GM23248 (cell line): ENCODE measurements at places on chromosomes 7 and 10.

DNA sequence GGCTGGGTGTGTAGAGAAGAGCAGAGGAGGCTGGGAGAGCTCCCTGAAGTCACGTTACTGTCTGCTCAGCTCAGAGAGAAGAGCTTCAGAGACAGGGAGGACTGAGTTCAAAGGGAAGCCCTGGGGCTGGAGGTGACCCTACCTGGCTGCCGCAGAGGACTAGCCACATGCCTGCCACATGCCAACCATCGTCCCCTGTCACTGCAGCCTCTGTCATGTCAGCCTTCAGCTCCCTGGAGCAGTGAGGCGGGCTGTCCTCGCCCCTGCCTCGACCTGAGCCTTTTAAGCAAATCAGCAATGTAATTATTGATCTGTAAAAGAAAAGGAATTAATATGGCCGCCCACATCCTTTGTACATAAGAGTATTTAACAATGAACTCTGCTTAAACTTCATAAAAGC is 89.3 kb upstream of the RET start:
- no peak for DNase-seq

DNA sequence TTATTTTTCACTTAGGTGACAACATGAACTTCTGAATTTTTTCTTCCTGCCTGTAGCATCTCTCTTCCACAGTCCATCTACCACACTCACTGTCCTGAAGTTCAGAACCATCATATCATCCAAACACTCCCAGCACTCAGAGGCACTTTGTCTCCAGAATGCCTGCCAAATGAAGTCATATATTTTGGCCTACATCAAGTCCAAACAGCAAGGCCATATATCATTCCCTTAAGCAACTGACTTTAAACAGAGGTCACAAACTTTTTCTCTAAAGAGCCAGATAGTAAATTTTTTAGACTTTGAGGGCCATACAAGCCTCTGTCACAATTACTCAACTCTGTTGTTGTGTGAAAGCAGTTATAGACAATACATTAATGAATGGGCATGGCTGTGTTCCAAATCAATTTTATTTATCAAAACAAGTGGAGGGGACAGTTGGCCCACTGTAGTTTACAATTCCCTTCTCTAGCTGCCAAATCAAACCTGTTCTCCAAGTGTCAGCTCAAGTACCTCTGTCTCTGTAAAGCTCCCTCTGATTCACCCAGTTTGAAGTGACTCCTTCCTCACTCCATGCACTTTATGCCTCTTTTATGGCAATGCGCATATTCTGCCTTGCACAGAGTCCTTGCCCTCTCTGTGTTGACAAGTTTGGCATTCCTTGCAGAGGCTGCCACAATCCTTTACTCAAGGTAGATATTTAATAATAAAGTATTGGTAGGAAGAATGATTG is 305.7 kb downstream of the FZD1 start:
- DNase-seq, result peak; percentile 39

DNA sequence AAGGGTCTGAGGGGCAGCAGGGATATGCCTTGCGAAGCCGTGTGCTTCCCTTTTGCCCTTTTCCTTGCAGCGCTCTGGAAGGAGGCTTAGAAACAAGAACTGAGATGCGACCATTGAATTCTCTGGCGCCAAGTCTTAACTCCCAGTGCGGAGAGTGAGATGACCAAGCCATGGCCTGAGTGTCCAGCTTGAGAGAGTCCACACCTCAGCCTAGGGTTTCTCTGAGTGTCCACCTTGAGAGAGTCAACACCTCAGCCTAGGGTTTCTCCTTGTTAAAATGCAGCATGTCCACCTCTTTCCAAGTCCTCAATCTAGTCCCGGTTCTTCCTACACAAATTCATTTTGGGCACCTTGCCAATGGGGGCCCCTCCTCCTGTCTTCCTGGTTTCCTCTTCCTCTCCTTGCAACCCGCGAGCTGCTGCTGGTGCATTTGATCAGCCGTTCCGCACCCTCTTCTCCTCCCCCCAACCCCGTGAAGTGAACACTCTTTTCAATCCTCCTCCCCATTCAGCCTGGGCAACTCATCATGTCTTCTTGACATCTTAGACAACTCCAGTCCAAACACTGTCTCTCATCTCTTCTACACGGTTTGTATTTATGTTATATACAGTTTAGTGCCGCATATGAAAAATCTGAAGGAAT is 178.2 kb upstream of the PITRM1 start:
- DNase-seq, result no peak

DNA sequence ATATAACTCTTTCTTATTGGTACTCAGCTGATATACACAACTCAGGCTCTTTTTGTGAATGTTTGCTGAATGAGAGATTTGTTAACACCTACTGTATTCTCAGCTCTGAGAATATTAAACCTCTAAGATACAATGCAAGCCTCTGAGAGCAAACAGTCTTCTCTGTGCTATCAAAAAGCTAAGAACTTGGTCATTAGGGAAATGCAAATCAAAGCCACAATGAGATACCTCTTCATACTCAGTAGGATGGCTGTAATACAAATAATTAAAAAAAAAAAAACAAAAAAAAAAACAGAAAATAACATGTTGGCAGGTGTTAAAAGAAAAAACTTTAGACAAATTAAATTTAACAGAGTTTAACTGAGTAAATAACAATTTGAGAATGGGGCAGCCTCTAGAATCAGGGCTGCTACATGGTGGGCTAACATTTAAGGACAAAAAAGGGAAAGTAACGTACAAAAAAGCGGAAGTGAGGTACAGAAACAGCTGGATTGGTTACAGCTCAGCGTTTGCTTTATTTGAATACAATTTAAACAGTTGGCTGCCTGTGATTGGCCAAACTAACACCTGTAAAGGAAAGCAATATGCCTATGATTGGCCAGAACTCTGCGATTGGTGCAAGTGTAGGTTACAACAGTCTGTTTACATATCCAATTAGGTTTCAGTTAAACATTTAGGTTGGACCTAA is 14.8 kb upstream of the MTURN start:
- no peak for DNase-seq

DNA sequence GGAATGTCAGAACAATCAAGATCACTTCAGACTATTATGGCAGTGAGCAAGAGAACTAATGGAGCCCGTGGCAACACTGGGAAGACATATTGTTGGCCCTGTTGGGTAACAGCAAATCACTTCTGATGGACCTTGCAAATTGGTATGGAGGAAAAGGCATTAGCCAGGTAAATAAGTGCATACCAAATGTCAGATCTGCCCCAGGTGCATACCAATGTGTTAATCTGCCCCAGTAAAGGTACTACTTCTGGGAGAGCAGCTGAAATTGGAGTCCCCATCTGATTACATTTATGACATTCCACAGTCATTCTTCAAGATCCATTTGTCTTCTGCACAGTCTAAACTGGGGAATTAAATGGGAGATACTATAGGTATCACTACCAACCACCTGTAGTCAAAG is 3.7 kb upstream of the SGMS1 start:
- DNase-seq, result no peak

DNA sequence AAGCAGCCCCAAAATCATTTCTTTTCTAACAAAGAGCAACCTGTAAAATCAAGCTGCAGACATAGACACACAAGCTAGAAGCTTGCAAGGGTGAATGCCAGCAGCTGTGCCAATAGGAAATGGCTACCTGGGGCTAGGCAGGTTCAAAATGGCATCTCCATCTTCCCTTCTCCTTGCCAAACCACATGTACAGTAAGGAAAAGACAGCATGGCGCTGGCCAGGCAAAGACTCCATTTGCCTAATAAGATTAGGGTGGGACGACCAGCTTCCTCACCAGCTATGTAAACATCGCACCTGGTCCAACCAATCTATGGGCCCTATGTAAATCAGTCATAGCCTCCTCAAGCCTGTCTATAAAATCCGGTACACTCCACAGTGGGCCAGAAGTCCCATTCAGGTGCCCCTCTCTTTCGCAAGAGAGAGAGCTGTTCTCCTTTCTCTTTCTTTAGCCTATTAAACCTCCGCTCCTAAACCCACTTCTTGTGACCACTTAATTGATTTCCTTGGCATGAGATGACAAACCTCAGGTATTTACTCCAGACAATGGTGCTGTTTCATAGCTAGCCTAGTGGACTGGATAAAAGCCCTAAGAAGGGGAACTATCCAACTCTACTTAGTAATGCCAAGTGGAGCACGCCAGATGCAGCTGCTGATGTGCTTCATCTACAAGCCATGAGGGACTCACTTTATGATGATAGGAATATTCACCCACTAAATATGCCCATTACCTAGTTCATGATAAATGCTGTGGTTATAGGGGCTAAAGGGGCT is 44.1 kb downstream of the HTR7 start:
- DNase-seq, result no peak

- no peak for DNase-seq
These were observed 830.4 kb upstream of the COBL start for GRCh38 chr7:52146871-52147634.

GRCh38 chr7:130894146-130894908 is 160.3 kb upstream of the KLF14 start:
- peak; percentile 84 for DNase-seq

DNA sequence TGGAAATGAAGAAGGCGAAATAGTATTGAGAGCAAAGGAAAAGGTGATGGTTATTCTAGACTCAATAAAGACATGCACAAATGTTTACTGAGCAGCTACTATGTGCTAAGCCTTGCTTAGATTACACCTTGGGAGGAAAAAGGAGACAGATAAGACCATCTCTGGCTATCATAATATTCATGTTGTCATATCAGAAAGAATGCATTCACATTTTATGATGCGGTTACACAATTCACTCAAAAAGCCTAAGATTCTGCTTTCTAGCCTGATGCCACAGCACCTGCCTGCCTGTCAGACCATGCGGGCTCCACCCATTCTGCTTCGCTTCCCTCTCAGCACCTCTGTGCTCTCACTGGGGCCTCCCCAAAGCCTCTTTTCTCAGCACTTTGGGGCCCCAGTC is 100.9 kb downstream of the JCAD start:
- no peak for DNase-seq
